ENCODE measurements at places on chromosomes 5 and 9.

GRCh38 chr5:56516441-56516840 is 283.3 kb upstream of the ANKRD55 start:
- no peak for DNase-seq

DNA sequence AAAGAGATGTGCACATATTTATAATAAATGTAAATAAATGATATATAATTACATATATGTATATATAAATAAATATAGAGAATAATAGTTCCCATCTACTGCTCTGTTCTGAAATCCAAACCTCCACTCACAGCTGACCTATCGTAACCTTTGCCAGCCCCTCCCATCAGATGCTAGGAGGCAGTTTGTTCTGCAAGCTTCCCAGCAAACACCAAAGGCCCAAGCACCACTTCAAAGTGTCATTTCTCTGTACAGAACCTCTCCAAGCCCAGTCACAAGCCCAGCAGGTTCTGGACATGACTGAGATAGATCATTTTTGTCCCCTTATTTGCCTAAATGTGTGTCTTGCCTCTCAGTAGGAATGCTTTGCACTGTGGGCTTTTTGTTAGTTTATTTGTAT is 62.4 kb downstream of the MFAP3 start:
- no peak for DNase-seq

DNA sequence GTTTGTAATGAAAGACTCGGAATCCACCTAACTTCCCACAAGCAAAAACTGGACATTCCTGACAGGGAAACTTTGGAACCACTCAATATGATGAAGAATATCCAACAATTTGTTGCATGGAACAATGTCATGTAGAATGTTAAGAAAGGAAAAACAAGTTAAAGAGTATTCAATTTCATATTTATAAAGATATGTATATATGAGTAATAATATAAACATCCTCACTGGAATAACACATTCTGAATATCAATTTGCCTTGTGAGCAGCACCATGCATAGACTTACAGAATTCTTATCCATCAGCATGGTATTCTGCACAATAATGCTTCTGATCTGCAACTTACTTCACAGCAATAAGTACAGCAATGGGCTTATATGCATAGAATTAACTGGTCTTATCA is 650.3 kb downstream of the SEMA5A start:
- no peak for DNase-seq

DNA sequence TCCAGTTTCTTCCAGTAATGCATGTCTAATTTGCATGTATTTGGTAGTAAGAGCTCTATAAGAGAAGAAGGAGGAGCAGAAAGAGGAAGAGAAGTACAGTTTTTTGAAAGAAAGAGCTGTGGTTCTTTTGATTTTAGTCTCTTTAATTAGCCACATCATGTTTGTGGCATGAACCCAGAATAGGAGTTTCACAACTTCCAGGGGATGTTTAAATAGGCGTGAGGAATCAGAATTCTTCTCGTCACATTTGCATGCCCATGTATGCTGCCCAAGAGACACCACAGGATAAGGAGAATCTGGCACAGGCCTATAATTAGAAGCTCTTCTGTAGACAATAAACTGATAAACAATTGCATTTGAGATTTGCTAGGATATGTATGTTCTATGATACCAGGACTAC is 78.7 kb downstream of the GAS1 start:
- DNase-seq = no peak

DNA sequence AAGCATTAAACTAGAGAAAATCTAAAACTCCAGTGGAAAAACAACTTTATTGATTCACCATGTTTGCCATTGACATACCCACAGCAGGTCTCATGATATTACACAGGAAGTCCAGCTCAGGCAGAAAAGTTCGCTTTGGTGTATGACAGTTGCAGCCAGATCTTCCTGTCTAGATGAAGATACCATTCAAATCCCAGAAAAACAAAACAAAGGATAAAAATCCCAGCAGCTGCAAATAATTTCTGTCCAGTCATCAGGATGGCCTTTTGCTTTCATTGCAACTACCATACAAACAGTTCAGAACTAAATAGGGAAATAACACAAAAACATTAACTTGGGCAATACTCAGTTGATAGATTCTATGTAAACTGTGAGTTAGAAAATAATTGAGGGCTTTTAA is 136.0 kb upstream of the NREP start:
- DNase-seq = no peak

Measured in activated T-helper 9 cell treated with anti-CD3 and anti-CD28 coated beads, Interleukin-2, amount 50 U/mL, for 16 hours (primary cell).